NCI-H510A treated with DMSO at 0.1 percent for 48 hours (cell line): ENCODE measurements at places on chromosomes 16 and 17.
A peak's percentile ranks its signal among the peaks of the same experiment; 100 is the strongest.

DNA sequence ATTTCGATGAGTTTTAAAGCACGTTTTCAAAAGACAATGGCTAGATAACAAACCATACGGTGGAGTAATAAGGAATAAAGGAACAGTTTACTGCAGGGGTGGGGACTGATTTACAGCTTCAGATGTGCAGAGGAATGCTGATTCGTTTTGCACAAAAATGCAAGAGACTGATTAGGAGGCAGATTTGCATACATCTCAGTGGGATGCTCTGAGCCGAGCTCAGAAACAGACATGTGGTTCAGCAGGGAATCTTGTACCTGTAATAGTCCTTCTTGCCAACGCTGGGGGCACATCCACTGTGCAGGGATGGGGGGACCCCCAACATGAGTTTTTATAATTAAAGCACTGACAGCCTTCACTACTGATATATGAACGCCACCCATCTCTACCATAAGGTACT is 308.0 kb downstream of the GRIN2A start:
- no peak for DNase-seq

GRCh38 chr17:67290711-67291291 is 45.8 kb upstream of the HELZ start:
- DNase-seq: no peak

DNA sequence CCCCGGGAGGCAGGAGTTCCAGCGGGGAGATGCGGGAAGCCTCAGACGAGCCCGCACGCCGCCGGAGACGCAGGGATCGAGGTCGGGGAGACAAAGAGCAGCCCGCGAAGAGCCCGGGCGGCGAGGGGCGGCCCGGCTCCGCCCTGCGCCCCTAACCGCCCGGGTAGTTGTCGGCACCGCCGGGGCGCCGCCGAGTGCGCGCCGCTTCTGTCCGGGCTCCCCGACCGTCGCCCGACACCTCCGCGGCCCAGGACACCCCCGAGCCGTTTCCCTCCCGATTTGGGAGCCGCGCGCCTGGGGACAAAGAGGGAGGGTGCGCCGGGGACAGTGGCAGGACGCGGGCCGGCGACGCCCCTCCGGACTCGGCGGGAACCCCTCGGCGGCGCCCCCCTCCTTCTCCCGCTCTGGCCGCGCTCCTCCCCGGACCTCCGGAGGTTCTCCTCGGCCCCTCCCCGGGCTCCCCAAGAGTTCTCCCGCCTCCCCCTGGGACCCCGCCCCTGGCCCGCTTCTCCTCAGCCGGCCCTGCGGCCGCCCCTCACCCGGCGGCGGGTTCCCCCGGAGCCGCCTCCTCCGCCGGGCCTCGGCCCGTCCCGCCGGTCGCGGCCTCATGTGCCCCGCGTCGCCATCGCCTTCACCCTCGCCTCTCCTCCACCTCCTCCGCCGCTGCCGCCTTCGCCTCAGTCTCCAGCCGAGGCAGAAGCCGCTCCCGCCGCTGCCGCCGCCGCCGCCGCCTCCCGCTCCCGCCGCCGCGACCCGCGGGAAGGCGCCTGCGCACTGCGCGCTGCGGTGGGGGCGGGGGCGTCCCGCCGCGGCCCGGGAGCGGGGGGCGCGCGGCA is at the start of gene GJC1:
Gene GJC1 (minus strand): TSS at position 765 of the 836 bp plus-strand sequence. CDS start 24,470 bp downstream, outside the sequence.
- DNase-seq: peak; percentile 34

DNA sequence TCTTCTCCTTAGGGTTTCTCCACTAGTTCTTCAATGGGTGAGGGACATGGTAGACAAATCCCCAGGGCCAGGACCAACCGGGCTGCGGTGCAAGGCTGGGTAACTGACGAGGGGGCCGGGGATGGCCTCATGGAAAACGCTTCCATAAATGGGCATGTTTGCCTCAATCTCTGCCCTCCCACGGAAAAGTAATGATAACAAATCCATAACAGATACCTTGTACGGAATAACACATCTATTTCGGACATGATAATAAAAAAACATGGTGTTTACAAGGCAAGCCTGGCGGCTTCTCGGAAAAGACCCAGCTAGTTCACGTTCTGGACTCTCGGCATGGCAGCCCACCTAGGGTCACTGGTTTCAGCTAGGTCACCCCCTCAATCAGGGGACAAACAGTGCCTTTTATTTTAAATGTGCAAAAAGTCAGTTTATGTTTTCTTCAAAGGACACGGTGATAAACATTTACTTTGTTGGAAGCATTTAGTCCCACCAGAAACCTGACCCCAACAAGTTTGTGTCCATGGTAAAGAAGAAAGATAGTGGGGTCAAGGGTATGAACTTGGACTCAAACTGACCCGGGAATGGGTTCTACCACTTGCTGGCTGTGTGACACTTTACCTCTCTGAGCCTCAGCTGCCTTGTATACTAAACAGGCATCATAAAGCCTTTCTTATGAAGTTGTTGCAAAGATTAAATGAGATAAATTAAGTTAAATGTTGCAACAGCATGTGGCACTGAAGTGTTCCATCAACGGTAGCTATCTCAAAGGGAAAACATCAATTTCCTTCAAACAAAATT is 1.7 kb downstream of the MYH11 start:
- no peak for DNase-seq

DNA sequence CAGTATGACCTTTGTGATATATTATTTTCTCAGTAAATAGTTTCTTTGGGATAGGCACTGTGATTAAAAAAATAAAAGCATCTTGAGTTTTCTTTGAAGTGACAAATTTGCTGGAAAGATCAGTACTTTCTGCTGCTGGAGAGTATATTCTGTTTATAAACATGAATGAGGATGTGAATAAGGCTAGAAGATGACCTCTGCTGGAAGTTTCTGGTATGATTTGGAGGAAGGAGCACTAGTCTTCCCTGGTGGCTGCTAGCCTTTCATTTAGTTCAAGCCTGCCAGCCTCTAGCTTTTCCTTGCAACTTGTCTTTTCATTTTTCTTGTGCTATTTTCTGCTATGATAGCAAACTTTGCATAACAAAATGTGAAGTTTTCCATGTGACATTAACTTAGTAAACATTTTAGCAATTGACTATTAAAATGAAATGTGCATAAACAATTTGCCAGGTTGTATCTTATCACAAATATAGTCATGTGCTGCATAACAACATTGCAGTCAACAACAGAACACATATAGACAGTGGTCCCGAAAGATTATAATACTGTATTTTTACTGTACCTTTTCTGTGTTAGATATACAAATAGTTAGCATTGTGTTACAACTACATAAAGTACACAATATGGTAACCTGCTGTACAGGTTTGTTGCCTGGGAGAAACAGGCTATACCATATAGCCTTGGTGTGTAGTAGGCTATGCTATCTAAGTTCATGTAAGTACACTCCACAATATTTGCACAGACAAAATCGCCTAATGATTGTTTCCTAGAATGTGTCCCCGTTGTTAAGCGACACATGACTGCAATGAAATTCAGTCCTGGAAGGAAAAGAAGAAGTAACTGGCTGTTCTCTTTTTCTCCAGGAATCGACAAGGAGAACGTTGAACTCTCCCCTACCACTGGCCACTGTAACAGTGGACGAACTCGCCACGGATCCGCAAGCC is 18.1 kb upstream of the RAB11FIP4 start:
- peak; percentile 48 for DNase-seq

DNA sequence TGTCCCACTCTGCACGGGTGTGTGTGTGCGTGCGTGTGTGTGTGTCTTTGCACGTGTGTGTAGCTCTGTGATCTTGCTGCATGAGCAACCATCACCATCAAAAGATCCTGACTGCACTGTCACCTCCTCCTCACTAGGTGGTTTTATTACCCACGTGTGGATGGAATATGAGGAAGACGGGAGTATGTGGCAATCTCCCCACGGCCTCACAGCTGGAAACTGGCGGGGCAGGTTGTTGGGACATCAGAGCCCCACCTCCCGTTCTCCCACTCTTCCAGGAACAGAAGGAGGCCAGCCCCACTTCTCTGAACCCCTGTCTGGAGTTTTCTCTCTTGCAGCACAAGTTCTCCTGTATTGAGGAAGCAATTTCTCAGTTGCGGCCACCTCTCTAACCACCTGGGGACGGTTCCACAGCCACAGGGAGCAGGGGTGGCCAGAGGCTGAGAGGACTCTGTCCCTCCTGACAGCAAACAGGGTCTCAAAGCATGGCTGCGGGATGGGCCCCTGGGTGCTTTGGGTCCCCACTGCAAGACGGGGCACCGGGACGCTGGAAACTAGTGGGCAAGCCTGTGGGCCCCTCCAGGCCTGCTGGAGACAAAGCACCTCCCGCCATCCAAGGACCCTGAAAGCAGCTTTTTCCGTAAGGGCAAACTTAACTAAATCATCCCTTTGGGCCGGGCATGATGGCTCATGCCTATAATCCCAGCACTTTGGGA is 27.9 kb upstream of the ATP2C2 start:
- no peak for DNase-seq

GRCh38 chr17:373613-374230 is 21.1 kb upstream of the RPH3AL start:
- DNase-seq: no peak

DNA sequence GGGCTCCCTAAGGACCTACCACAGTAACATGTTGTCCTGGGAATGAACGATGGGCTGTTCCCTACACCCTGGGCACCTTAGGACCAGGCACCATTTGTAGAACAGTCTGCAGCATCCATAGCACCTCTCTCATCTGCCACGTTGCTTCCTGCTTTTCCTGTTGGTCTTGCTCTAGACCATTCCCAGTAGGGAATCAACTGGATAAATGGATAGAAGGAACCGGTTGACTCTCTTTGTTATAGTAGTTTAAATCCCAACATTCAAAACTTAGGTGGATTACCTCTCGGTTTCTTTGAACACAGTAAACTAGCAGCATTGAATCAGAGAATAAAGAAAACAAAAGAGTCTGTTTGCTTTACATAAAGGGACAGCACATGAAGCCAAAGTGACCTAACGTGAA is 159.1 kb downstream of the HS3ST3B1 start:
- no peak for DNase-seq

- DNase-seq: no peak
These were observed 147.3 kb downstream of the AATF start for GRCh38 chr17:37096071-37096470.

DNA sequence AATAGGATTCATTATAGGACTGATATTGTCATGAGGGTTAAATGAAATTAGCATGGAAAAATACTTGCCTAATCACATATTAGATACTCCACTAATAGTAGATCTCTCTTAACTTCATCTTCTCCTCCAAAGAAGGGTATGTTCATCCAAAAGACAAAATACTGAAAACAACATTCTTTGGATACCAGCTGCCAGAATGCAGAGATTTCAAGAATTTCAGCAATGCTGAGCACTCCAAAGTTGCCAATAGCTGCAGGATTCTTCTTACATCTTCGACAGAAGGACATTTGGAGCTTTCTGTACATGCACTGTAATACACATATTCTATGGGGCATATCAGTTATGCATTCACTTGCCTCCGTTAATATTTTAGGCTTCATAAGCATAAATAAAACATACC is 436.5 kb downstream of the HAPSTR1 start:
- no peak for DNase-seq

DNA sequence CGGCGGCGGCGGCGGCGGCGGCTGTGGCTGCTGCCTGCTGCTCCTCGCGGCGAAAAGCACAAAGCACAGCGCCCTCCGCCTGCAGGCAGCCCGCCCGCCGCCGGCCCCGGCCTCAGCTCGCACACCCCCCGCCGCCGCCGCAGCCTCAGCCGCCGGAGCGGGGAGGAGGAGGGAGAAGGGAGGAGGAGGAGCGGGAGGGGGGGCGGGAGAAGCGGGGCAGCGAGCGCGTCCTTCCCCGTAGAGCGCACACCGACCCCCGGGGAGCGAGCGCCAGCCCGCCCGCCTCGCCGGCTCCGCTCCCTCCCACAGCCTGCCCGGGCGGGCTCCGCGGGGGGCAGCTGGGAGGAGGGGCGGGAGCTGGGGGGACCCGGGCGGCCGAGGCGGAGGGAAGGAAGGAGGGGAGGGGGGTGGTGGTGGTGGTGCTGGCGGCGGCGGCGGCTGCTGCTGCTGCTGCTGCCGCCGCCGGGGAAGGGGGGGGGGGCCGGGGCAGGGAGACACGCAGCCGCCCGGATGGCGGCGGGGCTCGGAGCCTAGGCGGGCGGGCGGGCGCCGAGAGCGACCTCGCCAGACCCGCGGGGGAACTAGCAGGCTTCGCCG is at the start of gene UBTF:
Gene UBTF (minus strand): TSS at position 60 of the 597 bp plus-strand sequence. CDS start 1,446 bp downstream, outside the sequence.
- DNase-seq: peak; percentile 71

DNA sequence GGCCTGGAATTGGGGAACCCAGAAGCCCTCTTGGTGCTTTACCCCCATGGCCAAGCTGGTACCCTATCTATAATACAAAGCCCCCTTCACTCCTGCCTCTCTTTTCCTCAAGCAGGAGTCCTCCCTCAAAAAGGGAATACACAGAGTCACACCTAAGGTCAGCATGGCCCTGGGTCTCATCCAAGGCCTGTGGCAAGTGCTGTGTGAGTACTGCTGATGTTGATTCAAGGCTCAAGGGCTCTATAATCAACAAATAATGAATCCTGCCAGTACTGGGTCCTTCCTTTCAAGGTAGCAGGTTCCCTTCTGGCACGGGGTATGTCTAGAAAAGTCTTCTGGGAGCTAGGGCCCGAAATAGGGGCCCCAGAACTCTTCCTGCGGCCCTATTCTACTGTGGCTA is 187.3 kb downstream of the CYB561 start:
- peak; percentile 35 for DNase-seq

DNA sequence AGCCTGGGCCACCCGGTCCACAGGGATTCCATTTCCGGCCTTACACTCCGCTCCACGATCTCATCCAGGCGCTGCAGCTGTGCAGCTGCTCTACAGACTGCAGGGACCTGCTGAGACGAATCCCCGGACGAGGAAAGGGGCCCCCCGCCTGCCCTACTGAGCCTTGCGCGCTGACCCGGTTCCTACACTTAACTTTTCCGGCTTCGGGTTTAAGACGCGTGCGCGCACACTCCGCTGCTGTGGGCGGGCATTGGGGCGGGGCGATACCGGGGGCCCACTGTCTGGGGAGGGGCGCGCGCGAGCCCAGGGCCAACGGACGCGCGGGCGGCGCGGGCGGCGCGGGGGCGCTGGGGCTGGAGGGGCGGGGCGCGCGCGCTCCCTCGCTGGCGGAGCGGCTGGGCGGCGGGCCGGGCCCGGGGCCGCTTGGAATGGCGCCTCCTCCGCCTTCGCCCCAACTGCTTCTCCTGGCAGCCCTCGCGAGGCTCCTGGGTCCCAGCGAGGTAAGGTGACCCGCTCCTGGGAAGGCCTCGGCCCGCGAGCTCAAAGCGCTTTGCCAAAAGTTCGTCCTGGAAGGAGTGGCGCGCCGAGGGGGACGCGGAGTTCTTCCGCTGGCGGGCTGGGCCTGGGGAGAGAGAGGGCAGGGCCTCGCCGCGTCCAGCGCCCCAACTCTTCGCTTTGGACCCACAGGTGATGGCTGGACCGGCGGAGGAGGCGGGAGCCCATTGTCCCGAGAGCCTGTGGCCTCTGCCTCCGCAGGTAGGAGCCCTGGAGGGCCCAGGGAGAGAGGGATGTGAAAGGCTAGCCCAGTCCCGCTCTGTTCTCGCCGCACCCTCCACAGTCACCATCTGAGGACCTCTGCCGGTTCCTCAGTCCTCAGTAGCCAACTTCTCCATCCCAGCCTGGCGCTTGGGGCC is at the start of gene TP53I13:
Gene TP53I13 (plus strand): TSS at position 371 of the 914 bp plus-strand sequence. CDS start 58 bp downstream, at position 429.
- DNase-seq: peak; percentile 72
